ENCODE measurements at places on chromosomes 3 and 15.

GRCh38 chr3:41120460-41120859 lies 78.8 kb upstream of the CTNNB1 start:
- H3K27ac ChIP-seq = no peak overlapping the region
- no peaks in the 10 kb centered on the region for H3K27me3 ChIP-seq
- H3K4me1 ChIP-seq = no peaks in the 10 kb centered on the region
- no peaks in the 10 kb centered on the region for H3K36me3 ChIP-seq
- H3K4me3 ChIP-seq = no peak overlapping the region
- DNase-seq = no peak

GRCh38 chr3:134473868-134474546 lies 11.8 kb downstream of the ANAPC13 start:
- H3K27me3 ChIP-seq = no peaks in the 10 kb centered on the region
- H3K4me3 ChIP-seq = no peak overlapping the region
- no peak overlapping the region for H3K27ac ChIP-seq
- peaks cover 13% of the 10 kb centered on the region for H3K36me3 ChIP-seq

DNA sequence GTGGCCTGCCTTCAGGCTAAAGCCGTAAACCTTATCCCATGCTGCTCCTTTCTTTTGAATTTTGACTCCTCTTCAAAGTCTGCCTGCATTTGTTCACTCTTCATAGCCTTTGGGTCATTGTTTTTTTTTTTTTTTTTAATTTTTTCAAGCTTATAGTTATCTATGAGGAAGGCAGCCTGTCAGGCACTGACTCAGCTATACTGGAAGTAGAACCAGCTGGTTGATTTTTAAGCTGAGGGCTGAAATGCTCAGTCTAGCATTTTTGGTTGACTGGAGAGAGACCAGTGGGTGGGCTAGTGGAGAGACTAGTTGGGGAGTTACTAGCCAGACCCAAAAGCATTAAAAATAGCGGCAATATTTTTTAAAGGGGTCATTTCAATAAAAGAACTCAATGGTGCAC lies 44.1 kb downstream of the C3orf20 start:
- no peaks in the 10 kb centered on the region for H3K4me1 ChIP-seq
- no peak overlapping the region for H3K4me3 ChIP-seq
- DNase-seq = no peak
- H3K36me3 ChIP-seq = no peaks in the 10 kb centered on the region
- H3K27me3 ChIP-seq = no peaks in the 10 kb centered on the region
- H3K27ac ChIP-seq = no peak overlapping the region

DNA sequence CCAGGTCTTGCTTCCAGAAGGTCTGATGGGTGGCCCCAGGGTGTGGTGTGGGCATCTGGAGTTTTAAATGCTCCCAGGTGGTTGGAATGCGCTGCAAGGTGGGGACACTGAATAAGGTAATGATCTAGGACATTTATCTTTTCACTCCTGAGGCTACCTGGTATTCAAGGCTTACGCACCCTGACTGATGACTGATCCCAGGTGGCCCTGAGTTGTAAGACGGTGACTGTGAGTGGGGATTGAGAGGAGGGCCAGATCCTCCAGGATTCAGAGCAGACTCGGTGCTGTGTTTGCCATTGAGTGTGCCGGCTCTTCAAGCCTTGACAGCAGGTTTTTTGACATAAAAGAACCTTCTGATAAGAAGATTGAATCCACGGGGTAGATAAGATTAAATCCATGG lies 40.3 kb downstream of the SLC6A20 start:
- H3K4me3 ChIP-seq = no peak overlapping the region
- no peak for DNase-seq
- no peaks in the 10 kb centered on the region for H3K4me1 ChIP-seq

DNA sequence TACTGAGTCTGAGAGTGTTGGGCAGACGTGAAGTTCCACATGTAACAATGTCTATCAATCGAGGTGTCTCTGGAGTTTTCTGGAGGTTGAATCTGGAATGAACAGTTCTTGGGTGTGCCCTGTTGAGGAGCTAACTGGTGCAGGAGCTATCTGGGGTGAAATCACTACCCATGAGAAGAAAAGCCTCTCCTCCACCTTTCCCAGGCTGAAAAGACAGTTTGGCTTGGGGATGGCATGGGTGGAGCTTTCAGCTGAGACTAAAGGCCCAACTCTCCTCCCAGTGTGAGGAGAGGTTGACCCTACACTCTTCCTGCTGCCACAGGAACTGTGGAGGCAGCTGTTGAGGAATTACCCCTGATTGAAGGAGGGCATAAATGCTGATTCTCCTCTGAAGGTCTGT lies 54.4 kb upstream of the LRRFIP2 start:
- no peaks in the 10 kb centered on the region for H3K36me3 ChIP-seq
- H3K4me1 ChIP-seq = peaks cover 6% of the 10 kb centered on the region
- no peaks in the 10 kb centered on the region for H3K27me3 ChIP-seq
